IMR-90 (cell line): ENCODE measurements at places on chromosomes 16 and 17. TPM values are rescaled to one million over a fixed set of nuclear protein-coding genes. Genes with fewer than 3 reads are reported as not detected.

Gene TMEM88
- not detected in 2 replicates for total RNA-seq

Gene C17orf78
- not detected in 2 replicates for total RNA-seq

Gene CDH1
- under 0.01 TPM in 1 of 2 replicates, not detected in the other for total RNA-seq

DNA sequence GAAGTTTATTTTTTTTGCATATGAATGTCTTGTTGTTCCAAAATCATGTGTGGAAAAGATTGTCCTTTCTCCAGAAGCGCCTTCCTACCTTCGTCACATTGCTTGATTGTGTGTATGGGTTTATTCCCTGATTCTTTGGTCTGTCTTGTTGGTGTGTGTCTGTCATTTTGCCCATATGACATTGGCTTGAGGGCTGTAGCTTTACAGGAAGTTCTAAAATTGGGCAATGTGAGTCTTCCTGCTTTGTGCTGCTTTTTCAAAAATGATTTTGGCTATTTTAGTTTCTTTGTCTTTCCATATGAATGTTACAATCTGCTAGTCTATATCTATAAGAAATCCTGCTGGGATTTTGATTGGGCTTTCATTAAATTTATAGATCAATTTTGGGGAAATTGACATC, 217.2 kb downstream of the SNX29 start:
- DNase-seq: no peak

GRCh38 chr16:59540621-59541020, 806.5 kb upstream of the GOT2 start:
- peak; percentile 52 for DNase-seq

Gene MYO1C
- 174 and 196 TPM in 2 replicates for total RNA-seq

Gene KRT34
- 3.6 and 3.9 TPM in 2 replicates for total RNA-seq

GRCh38 chr17:79802736-79803420, 6.0 kb upstream of the CBX8 start:
- no peak for DNase-seq

GRCh38 chr17:74212913-74213791, at the start of gene TTYH2:
TTYH2 (plus strand) TSS chr17:74213571; CDS start chr17:74213588, 17 bp downstream.
- peak; percentile 82 for DNase-seq

- peak; percentile 42 for DNase-seq
These were observed 10.8 kb downstream of the ARSG start for GRCh38 chr17:68302066-68302564.

GRCh38 chr17:78618264-78619066, 41.3 kb upstream of the DNAH17 start:
- no peak for DNase-seq

- DNase-seq: no peak
These were observed 7.5 kb downstream of the FLOT2 start for GRCh38 chr17:28889996-28890395.

DNA sequence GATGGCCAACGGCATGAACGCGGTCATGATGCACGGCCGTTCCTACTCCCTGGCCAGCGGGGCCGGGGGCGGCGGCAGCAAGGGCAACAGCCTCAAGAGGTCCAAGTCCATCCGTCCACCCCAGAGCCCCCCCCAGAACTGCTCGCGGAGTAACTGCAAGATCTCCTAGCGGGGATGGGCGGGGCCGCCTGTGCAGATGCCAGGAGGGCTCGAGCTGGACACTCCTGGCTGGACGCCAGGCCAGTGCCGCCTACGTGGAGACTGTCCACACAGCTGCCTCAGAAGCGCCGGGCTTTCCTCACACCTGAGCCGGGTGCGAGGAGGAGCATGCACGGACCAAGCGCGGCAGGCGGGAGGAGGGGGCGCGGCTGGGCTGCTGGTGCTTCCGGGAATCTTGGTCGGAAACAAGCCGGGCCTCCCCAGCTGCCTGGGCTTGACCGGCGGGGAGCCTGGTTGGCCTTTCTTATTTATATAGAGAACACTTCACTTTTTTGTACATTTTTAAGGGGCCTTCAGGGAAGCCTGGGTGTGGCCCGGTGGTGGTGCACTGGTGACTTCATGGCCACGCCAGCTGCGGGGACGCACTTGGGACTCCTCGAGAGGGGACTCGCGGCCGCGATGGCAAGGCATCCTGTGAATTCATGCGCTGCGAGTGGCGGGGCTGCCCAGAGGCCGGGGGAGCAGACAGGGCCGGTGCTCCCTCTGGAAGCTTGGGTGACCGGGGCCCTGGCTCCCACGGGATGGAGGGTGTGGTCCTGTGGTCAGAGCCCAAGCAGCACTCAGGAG, 3.1 kb upstream of the WFIKKN1 start:
- DNase-seq: no peak
